ENCODE measurements at places on chromosomes 1 and 21.

GRCh38 chr21:32459972-32460371 lies 47.5 kb downstream of the EVA1C start:
- no peak for DNase-seq

- no peak for DNase-seq
Observed at GRCh38 chr1:12456979-12457378, 161.0 kb downstream of the DHRS3 start.

GRCh38 chr1:158951956-158952355 lies 20.6 kb downstream of the PYHIN1 start:
- no peak for DNase-seq

DNA sequence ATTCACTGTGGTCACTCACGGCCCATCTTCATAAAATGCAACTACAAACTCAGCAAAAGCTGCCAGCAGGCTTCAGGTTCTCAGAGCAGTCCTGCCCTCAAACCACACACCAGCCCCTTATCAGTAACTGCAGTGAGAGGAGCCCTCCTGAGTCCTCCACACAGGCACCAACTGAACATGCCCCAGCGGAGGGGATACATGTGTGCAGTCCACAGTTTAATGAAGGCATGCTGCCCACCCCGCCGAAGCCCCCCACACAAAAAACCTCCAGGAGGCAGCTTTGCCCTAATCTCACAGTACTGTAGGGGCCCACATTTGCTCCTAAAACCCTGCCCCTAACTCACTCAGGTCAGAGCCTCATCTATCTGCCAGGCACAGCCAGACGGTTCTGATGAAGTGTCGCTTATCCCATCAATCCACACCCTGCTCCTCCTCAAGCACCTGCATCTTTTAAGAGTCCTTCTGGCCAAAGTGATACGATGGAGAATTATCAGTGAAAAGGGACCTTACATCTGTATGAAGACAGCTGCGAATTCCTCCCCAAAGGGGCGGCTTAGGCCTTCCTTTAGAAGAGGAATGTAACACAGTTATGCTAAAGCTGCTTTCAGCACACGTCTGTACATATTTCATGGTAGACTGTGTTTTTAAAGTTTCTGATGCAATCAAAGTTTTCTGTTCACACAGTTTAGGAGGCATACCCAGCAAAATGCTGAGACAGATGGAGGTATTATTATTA lies 3.5 kb downstream of the ABCB10 start:
- no peak for DNase-seq

GRCh38 chr1:31855038-31855845 lies 39.4 kb upstream of the SPOCD1 start:
- no peak for DNase-seq

- no peak for DNase-seq
Observed at GRCh38 chr1:55329091-55329490, 113.9 kb upstream of the USP24 start.

DNA sequence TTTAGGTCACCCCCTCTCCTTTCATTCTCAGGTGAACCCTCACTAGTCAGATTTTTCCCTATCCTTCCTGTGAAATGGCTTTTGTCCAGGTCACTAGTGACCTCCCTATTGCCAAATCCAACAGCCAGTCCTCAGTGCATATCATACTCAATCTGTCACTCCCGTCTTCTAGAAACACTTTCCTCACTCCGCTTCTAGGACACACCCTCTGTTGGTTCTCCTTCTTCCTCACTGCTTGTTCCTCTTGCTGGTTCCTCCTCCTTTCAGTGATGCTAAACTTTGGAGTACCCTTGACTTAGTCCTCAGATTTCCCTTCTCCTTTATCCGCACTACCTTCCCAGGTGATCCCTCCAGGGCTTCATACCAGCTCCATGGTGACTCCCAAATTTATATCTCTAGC lies 94.3 kb downstream of the RNF220 start:
- no peak for DNase-seq

- no peak for DNase-seq
Observed at GRCh38 chr1:203929741-203930309, 68.4 kb downstream of the SNRPE start.

GRCh38 chr1:162023547-162024501 lies at the start of gene OLFML2B:
Gene OLFML2B (minus strand): TSS chr1:162023869. CDS start chr1:162023430, 439 bp downstream.
- DNase-seq: no peak

- DNase-seq: no peak
Observed at GRCh38 chr1:227124473-227124872, 184.4 kb downstream of the COQ8A start.

DNA sequence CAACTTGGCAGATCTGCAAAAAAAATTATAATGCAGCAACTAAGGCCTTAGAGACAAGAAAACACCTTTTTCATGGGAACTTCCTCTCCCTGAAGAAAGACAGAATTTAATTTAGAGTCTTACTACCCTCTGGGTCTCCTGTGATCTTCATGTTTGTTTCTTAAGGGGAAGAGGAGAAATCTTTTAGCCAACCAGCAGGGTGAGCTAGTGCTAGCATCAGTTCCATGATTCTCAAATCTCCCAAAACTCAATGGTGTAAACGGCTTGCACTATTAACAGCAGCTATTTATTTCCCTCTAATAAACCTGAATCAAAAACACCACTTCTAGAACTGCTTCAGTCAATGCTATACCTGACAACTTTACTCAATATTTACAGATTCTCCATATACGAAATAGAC lies 3.8 kb downstream of the ZNF644 start:
- DNase-seq: no peak

- no peak for DNase-seq
Observed at GRCh38 chr1:27569088-27569460, 34.9 kb downstream of the AHDC1 start.

DNA sequence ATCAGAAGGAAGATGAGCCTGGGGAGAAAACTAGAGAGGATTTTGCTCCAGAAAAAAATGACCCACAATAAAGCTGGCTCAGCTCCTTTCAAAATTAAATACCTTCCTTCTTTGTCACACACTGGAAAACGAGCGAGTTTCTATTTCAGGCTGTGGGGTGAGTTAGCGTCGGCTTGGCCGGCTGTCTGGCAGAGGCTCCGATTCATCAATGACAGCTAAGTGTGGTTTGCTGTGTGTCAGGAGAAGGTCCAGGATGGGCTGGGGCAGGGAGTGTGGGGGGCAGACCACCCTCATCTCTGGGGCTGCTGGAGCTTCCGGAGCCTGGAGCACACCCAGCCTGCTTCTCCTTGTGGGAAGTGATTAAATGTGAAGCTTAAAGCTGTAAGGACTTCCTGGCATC lies 120.2 kb downstream of the ETS2 start:
- peak; percentile 58 for DNase-seq

DNA sequence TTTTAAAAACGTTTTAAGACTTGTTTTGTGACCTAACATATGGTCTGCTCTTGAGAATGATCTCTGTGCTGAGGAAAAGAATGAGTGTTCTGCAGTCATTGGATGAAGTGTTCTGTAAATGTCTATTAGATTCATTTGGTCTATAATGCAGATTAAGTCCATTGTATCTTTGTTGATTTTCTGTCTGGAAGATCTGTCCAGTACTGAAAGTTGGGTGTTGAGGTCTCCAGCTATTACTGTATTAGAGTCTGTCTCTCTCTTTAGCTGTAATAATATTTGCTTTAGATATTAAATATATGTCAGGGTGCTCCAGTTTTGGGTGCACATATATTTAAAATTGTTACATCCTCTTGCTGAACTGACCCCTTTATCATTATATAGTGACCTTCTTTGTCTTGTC lies 43.2 kb downstream of the CELF3 start:
- no peak for DNase-seq

DNA sequence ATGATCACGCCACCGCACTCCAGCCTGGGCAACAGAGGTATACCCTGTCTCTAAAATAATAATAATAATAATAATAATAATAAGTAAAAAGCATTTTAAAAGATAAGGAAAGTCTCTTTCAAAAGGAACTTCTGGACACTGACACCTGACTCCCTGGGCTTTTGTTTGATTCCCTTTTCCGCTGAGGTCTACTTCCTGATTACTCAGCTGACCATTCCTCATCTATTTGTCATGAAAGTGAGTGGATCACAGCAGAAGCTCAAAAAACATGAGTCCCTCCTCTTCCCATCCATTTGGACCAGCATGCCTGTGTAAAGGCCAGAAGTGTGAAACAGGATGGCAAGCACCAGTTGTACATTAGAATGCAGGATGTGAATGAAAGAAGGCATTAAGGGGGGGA lies 61.1 kb upstream of the FBXO28 start:
- no peak for DNase-seq

- DNase-seq: no peak
Observed at GRCh38 chr1:198671136-198671535, 32.3 kb downstream of the PTPRC start.

DNA sequence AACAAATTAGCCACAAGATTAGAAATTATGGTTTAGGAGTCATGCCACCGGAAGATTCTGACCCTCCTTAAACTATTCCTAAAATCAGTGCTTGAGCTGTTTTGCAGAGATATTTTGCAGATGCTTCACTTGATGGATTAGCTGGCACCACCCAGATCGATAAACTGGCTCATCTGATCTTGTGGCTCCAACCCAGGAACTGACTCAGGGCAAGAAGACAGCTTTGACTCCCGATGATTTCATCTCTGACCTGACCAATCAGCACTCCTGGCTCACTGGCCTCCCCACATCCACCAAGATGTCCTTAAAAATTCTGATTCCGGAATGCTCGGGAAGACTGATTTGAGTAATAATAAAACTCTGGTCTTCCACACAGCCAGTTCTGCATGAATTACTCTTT lies 221.6 kb downstream of the RHOU start:
- DNase-seq: no peak

DNA sequence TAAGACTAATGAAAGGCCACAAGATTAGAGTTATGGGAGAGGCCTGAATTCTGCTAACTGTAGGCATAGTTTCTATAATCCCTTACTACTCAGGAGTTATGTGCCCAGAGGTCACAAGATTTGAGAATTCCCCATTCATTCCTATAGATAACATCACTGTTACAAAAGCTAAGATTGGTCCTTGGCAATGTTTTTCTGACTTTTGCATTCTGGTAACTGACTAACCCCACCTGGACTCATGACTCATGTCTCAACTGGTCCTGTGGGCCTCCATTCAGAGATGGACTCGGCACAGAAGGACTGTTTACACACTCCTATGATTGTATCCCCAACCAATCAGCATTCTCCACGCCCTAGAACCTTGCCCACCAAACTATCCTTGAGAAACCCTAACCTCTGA lies 249.0 kb upstream of the ZP4 start:
- DNase-seq: no peak

GRCh38 chr1:109040989-109041620 lies 797 bp downstream of the WDR47 start:
- no peak for DNase-seq

GRCh38 chr1:86119214-86119764 lies 37.3 kb downstream of the COL24A1 start:
- DNase-seq: no peak

- DNase-seq: no peak
Observed at GRCh38 chr1:147760481-147761260, at the start of gene GJA5. Gene GJA5 (minus strand): TSS chr1:147760602. CDS start chr1:147759238, 1,364 bp downstream.

- no peak for DNase-seq
Observed at GRCh38 chr1:222914861-222915632, 100.2 kb downstream of the DISP1 start.

DNA sequence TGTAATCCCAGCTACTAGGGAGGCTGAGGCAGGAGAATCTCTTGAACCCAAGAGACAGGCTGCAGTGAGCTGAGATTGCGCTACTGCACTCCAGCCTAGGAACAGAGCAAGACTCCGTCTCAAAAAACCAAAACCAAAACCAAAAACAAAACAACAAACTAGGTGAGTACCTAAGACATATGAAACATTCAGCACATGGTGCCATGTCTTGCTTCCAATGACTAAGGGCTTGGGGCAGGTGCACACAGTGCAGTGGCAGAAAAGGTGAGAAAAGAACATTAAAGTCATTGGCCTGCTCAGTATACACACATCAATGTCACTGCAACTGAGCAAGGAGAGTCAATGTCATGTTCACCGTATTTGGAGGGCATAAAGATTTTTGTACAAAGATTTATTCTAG lies 4.1 kb upstream of the ACTA1 start:
- DNase-seq: no peak
